NB4 (cell line): ENCODE measurements at places on chromosomes 11 and 22.

- DNase-seq = no peak
These were observed at the start of gene CCDC89 for GRCh38 chr11:85685820-85686459. CCDC89 (minus strand) TSS chr11:85686195; CDS start chr11:85686130, 65 bp downstream.

DNA sequence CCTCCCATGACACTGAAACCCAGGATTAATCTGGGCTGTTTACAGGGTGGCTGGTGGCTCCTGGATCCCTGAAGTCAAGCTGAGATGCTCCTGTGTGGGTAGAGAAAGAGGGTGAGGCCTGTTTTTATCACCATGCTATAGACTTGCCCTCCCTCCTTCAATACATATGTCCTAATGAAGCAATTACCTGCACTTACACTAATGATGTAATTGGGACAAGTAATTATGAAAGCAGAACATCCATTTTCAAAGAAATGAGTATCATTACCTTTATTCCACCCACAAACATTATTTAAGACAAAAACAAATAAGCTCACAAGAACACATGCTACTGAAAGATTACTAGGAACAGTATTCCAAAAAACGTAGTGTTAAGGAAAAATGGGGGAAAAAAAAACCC, 64.3 kb upstream of the CHRM4 start:
- DNase-seq = no peak

DNA sequence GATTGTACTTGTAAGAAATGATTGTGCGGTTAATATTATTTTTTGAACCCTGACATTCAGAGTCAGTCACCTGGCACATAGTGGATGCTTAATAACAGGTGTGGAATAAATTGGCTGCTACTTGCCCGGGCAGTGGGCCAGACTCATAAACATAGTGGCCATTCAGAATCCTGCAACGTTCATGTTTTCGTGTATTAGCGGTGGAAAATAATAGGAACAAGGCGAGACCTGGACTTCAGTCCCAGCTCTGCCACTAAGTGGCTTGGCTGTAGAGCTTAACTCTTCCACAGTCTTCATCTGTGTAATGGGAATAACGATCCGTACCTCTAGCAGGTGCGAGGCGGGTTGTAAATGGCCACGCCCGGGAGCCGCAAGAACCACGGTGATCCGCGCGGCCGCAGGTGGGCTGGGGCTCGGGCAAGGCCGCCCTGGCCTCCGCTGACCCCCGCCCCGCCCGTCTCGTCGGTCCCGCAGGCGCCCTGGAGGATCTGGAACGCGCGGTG, 761 bp upstream of the TMEM25 start:
- DNase-seq = no peak

- DNase-seq = no peak
These were observed 53.4 kb upstream of the CCND1 start for GRCh38 chr11:69587454-69588090.

DNA sequence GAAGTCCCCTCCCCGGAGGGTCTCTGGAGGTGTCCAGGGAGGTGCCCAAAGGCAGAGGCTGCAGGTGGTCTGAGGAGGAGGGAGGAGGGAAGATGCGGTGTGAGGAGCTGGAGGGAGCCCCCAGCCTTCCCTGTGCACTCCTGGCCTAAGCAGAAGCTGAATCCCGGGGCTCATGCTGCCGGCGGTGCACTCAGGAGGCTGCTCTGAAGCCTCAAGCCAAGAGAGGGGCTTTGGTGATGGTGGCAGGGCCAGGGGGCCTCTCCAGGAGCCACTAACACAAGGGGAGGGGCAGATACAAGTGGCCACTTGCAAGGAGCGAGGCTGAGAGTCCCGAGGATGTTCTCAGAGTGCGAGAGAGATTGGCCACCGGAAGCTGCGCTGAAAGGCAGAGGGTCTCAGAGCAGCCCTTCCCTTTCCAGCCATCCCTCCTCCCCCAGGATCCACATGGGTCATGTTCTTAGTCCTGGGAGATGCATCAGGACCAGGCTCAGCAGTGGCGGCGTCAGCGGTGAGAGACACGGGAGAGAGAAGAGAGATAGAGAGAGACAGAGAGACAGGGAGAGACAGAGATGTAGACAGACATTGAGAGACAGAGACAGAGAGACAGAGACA, 774 bp upstream of the MRGPRG start:
- DNase-seq = no peak
